Karpas-422 (cell line): ENCODE measurements at places on chromosomes 12 and 14. TPM values are rescaled to one million over a fixed set of nuclear protein-coding genes. Genes with fewer than 3 reads are reported as not detected.

DNA sequence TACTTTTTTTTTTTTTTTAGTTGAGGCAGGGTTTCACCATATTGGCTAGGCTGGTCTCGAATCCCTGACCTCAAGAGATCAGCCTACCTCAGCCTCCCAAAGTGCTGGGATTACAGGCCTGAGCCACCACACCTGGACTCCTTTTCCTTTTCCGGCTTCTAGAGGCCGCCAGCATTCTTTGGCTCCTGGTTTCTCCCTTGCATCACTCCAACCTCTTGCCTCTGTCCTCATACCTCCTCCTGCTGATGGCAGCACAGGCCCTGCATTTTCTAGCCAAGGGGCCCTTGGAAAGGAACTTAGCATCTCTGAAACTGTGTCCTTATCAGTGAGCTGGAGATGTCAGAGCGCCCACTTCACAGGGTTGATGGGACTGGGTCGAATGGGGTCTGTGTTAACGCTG, 53.3 kb downstream of the MAP1LC3B2 start:
- no peak for DNase-seq

The RPL10L gene
- not detected in 2 replicates for total RNA-seq

DNA sequence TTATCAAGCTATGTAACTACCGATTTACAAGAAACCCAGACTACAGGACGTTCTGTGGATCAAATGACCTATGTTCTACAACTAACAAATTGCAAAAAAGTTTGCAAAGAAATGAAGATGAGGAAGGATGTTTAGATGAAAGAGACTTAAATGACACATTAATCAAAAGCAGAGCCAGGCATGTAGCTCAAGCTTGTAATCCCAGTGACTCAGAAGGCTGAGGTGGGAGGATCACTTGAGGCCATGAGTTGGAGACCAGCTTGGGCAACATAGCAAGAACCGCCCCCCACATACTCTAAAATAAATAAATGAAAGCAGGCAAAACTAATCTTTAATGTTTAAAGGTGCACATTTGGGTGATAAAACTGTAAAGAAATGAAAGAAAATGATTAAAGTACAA, 331.9 kb downstream of the BTG1 start:
- no peak for DNase-seq

DNA sequence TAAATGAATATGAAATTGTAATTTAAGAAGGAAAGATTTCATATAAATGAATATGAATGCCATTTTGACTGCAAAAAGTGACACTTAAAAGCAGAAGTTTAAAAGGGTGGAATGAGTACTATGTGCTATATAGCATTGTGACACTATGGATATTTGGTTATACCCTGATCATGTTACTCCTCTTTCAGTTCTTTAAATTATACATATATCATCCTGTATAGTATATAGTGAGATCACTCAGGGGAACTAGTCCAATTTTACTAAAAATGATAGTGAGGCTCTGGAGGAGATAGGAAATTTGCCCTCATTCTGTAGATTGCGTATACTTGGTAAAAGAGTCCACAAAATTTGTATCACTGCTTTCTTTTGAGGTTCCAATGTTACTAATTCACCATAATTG, 155.7 kb upstream of the BTG1 start:
- DNase-seq: peak; percentile 11

DNA sequence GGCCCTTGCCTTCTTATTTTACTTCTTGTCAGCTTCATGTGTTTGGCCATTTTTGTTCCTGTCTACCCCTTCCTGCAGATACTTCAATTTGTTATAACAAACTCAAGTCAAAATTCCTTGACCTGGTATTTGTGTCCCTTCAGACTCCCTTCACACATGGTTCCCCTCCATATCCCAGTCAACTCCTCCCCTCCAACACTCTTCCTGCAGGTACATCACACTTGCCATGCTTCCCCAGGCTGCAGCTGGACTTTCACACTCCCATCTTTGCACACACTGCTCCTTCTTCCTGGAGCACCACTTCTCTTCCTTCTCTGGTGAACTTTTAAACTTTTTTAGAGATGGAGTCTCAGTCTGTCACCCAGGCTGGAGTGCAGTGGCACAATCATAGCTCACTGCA, 18.9 kb upstream of the FIGNL2 start:
- DNase-seq: no peak

- no peak for DNase-seq
These were observed 24.9 kb downstream of the LGALS3 start for GRCh38 chr14:55153951-55154350.

The CPNE6 gene
- 0.04 and 1.3 TPM in 2 replicates for total RNA-seq

The EML1 gene
- total RNA-seq: not detected in 2 replicates

DNA sequence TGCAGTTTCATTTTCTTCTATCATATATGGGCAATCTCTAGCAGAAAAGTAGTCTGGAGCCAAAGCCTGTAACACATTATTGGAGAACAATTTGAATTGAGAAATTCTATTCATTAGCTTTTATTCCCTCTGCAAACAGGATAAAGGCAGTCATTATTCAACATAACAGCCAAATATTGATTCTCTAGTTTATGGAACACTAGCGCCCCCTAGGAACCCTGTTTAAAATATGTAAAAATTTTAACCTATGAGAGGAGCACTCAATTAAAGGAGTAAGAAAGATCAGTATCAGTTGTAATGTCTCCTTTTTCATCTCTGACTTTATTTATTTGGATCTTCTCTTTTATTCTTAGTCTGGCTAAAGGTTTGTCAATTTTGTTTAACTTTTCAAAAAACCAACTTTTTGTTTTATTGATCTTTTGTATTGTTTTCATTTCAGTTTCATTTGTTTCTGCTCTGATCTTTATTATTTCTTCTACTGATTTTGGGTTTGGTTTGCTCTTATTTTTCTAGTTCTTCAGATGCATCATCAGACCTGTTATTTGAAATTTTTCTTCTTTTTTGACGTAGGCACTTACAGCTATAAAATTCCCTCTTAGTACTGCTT, 4.8 kb upstream of the LMNTD1 start:
- peak; percentile 87 for DNase-seq

The PCED1B gene
- total RNA-seq: 22.8 and 39.8 TPM in 2 replicates

- DNase-seq: peak; percentile 89
These were observed at the start of gene RNF212B for GRCh38 chr14:23237772-23238594. TSS of gene RNF212B (plus strand) at chr14:23237936. CDS start at chr14:23240346, 2,410 bp downstream.
